ENCODE measurements at places on chromosomes 12 and 14.

DNA sequence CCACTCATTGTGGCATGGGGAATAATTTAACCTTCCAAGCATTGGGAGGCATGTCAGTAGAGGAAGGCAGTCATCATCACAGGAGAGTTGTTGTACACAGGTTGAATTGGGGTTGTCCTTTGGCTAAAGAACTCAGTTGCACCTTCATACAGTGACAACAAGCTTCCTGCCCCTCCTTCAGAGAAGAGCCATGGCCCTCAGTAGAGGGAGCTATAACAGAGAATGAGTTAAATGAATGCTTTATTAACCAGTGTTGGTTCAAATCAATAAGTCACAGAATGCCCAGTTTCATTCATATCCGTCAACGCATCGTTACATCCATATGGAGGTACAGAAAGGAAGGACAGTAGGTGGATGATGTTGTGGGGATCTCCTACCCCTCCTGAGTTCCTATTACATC is 4.8 kb downstream of the IFNG-AS1 start:
- no peak for DNase-seq

- DNase-seq: no peak
These were observed 1.7 kb downstream of the CYP27B1 start for GRCh38 chr12:57765003-57765697.

DNA sequence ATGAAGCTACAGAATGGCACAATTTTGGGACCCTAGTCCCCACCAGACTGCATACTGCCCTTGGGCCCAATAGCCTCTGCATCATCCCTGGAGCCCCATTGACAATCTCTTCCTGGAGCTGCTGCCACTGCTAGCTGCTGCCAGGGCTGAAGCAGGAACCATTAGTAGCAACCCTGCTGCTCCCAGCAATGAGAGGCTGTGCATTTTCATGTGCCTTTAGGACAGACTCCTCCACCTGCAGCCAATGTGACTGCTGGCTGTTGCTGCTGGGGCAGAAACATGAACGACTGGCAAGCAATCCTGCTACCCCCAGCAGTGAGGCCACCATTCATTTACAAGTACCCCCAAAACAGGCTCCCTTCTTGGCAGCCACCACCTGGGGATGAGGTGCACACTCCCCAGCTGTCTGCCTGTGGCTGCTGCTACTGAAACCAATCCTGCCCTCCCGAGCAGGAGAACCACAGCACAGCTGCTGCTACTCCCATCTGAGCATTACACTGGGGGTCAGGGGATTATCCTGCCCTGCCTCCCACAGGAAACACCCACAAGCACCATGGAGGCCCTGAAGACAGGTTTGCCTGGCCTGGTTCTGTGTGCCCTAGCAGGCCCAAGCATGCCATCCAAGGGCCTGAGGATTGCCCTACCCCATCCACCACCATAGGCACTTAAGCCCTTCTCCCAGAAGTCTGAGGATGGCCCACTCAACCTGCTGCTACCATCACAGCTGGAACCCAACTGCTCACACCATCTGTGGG is 181.0 kb downstream of the MYRFL start:
- DNase-seq: no peak

GRCh38 chr12:58046271-58046670 is 104.9 kb downstream of the ATP23 start:
- no peak for DNase-seq

DNA sequence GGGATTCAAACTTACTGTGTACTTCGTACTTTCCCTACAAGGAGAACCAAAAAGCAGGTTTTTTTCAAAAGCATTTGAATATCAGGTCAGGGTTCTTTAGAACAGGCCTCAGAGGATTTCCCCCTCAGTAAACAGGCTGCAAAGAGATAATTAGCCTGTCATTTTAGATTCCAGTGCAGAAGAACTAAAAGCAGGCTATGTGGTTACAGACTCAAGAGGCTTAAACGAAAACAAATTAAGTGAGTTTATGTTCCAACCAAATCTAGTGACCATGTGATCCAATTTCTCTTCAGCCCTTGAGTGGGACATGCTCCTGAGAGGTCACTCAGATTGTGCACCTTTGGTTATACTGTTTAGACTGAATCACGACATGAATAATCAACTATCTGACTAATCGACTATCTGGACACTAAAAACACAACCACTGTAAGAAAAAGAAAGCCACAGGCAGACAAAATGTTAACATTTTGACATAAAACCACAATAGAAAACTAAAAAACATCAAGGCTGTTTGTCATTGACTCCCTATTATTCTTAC is 4.5 kb downstream of the TMED8 start:
- DNase-seq: peak; percentile 12

- DNase-seq: peak; percentile 82
These were observed 9.6 kb downstream of the OR6S1 start for GRCh38 chr14:20631880-20632389.

GRCh38 chr14:104797115-104798044 is 1.8 kb upstream of the AKT1 start:
- no peak for DNase-seq

GRCh38 chr12:94139816-94140215 is 8.6 kb upstream of the PLXNC1 start:
- no peak for DNase-seq

GRCh38 chr12:94872007-94872653 is 131.4 kb downstream of the NDUFA12 start:
- no peak for DNase-seq

DNA sequence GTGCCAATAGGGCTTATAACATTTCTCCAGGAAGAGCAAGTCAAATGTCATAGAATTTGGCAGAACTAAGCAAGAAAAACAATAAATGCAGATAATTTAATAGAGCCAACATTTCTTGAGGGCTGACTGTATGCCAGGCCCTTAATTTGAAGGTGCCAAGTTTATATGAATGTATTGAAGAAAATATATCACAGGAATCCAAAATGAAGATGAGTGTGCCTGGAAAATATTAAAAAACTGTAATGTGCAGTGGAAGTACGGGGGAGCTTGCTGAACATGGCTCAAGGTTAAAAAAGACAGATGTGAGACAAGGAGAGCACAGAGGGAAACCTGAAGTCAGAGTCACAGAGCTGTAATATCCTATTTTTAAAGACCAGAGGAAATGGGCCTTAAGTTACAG is 16.4 kb downstream of the NR1H4 start:
- no peak for DNase-seq

DNA sequence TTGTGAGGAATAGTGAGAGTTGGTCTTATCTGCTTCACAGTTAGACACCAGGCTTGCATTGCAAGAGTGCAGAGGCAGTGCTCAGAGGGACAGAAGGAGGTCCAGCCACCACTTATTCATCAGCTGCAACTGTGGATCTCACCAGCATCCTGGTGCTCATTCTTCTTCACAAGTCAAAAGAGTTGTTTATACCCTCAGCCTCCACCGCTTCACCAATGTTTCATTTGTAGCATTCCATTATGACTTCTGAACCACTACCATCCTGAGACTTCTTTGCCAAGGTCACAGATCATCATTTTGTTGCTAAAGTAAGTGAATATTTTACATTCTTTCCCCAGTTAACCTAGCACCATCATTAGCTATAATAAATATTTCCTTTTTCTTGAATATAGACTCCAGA is 230.5 kb upstream of the KITLG start:
- DNase-seq: no peak
